WERI-Rb-1 (cell line): ENCODE measurements at places on chromosomes 7 and 10.

DNA sequence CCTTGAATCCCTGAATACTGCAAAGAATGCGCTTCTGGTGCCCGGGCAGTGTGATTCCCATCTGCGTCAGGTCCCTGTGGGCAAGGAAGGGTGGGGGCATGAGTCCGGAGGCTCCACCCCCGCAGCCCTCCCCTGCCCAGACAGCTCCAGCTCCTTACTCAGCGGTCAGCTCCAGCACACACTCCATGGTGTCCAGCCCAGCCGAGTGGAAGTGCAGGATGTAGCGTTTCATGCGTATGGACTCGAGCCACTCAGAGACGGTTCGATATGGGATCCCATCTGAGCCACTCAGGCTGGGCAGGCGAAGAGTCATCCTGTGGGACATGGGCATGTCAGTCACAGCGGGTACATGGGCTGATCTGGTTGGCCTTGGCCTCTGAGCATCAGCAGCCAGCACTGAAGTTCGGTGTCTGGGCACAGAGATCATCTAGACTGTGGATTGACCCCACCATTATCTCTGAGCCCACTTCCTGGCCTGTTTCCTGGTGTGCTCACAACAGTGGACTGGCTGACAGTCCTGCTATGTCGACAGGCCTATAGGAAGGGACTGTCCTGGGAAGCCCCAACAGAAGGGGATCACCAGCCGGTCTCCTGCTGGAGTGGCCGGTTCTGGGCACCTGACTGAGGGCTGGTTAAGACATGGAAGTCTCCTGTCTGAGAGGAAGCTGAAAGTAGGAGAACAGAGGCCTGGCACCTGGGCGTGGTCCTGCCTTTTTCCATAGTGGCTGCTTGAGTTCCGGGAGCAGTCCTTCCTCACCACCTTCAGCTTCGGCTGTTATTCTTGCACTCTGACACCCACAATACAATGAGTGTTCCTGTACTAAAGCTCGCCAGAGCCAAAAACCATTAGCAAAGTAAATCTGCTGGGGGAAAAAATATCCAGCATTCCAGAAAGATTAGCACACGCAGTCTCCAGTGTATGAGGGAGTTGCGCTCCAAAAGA, 10.6 kb downstream of the ZYX start:
- no peak for DNase-seq

DNA sequence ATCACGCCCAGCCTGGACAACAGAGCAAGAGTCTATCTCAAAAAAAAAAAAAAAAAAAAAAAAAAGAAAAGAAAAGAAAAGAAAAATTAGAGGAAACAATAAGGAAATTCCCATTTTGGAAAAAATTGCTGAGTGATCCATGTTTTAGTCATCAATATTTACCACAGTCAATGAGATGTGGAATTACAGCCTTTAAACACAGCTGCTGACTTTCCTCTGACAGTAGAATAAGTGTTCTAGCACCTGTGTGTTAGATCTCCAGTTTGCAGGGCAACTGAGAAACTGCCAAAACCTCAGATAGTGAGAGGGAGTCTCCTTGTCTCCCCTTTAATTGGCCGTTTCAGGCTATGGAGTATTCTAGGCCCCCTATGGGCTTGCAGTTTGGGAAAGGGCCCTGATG, 520.1 kb downstream of the KCNMA1 start:
- DNase-seq: no peak

DNA sequence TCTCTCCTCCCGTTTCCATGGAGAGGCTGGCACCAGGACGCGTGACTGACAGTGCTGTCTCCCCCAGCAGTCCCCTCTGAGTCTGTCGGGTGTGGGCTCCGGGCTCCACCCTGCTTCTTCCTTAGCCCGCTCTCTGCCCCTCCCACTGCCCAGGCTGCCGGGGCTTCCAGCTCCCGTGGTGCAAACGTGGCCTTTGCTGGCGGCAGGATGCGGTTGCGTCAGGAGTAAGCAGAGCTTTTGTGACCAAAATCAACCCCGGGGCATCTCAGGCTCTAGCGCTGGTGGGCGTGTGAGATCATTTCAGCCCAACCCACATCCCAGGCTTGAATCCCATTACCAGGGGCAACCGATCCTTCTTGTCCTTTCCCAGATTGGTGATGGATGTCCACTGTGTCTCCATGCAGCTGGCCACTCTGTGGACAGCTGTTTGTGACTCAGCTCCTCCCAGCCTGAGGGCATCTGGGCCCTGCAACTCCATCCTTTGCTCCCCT, 28.2 kb downstream of the PTPRE start:
- no peak for DNase-seq

DNA sequence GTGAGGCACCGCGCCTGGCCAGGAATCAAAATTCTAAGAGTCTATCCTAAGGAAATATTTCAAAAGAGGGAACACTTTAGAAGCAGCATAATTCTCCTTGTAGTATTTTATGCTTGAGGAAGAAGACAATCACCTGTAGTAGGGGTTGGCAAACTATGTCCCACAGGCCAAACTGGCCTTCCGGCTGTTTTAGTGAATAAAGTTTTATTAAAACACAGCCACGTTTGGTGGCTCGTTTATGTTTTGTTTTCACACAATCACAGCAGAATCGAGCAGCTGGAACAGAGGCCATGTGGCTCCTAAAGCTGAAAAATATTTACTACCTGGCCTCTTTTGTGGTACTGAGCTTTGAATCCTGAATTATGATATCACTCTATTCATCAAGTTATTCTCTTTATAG, 131.7 kb upstream of the TNS3 start:
- no peak for DNase-seq

DNA sequence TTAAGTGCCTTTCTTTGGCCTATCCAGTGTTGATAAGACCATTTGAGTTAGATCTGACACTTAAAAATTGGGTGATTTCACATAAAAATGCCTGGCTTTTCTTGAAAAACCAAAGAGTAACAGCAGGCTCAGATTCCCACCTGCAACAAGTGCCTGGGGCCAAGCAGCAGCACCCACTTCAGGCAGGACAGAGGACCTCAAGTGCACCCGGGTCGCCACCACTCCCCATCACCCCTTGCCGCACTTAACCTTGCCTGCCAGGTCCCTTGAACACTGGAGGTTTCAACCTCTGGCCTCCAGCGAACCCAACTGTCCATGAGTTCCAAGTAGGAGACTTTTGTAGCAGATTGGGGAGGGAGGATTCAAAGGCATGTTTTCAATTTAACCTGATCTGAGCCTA, 30.8 kb downstream of the PDIA4 start:
- no peak for DNase-seq

DNA sequence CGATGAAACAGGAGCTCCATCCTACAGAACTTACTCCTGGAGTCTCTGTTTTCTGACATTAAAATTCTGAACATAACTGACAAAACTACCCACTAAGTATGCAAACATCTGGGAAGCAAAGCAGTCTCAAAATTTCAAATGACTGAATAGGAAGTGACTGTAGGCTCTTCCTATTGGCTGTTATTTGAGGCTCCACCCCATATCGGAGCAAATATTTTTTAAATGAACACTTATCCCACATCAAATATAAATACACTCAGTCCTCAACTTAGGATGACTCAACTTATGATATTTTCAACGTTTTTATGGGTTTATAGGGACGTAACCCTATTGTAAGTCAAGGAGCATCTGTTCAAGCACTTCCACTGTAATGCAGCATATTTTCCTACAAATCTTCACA, 8.8 kb downstream of the HSPA12A start:
- no peak for DNase-seq
